ENCODE measurements at places on chromosomes 5 and 9.

DNA sequence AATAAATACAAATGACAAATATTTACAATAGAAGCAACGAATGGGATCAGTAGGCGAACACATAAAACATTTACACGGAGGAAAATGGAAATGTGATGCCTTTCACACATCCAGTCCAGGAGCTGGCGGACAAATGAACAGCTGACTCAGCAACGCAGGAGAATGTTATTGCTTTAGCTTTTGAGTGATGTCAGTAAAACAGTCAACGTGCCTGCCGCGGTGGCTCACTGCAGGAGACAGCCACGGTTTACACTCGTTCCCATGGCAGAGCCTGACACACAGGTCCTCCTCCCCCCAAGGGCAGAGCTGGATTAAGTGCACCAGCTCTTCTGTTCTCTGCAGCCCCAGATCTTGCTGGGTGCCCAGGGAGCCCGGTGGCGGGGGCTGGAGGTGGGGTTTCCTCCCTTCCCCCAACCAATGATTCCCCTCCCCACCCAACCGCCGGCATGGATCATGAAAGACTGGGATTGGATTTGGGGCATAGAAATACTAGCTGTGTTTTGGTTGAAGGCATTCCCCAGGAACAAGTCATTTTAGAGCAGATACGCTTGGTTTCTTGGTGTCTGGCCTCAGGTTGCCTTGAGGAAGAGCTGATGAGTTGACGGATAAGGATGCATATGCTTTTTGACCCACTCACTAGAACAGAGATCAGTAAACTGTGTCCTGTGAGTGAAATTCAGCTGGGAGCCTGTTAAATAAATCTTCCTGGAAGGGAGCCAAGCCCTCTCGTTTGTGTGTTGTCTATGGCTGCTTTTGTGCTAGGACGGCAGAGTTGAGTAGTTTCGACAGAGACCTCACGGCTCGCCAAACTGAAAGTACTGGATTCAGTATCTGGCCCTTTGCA lies 12.5 kb downstream of the STC2 start:
- DNase-seq, result no peak

DNA sequence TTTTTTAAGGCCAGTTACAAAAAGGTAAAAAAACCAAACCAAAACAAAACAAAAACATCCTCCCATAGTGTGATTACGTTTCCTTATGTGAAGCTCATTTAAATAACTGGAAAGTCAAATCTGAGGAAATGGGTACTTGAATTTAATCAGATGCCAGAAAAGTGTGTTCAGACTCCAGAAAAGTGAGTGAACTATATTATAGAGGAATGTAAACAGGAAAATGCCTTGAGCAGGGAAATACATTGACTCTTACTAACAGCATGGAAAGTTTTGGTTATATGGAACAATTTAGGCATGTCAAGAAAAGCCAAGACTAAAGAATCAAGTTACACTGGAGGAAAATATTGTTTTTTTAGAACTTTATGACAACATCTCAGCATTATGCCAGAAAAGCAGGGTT lies 37.8 kb upstream of the RNF20 start:
- DNase-seq, result no peak

DNA sequence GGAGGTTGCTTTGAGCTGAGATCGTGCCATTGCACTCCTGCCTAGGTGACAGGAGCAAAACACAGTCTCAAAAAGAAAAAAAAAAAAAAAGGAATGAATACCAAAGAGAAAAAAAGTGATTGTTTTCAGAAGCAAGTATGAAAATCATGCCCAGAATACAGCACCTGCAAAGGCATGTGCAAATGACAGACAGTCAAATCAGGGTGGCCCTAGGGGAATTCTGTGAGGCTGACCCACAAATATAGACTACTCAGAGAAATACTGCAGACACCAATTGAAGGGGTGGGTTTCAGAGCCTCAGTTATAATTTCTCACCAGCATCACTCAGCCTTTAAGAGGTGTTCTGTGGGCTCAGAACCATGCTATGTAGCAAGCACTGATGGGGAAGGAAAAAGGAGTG lies 28.6 kb downstream of the DCAF12 start:
- no peak for DNase-seq

DNA sequence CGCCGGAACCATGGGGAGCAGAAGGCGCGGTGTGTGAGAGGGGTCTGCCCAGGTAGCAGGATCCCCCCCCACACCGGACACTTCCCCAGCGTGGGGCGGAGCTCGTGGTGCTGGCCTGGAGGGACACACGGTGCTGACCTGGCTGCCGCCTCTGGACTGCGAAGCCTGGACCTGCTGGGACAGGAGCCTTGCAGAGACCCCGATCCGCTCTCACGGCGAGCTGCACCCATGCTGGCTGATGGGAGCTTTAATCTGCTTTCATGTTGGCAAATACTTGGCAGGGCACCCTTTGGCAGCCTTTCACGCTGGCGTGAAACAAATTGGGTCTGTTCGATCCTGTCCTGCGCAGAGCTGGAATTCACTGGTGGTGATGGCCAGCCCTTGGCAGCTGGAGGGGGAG lies 7.4 kb downstream of the NKD2 start:
- DNase-seq, result no peak

DNA sequence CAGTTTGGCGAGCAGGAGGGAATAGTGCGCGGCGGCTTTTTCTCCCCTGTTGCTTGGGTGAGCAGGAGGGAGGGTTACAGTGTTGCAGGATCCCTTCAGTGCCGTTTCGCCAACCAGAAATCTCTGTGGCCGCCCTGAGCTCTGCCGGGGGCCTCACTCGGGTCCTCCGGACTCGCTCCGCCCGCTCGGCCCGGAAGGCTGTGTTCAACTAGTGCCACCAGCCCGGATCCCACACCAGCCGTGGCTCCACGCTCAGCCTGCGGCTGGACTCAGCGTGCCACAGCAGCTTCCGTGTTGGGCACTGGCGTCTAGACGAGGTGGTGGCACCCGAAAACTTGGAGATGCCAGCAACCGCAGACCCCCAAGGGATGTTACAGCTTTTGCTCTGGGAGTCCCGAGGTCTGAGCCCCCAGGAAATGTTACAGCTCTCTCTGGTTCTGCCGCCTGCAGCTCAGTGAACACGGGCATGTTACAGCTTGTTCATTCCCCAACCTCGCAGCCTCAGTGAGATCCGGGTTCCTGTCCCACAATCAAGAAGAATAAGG lies 16.0 kb upstream of the OR13C9 start:
- DNase-seq, result no peak

- no peak for DNase-seq
Observed at GRCh38 chr5:15248731-15249130, 251.2 kb upstream of the FBXL7 start.

GRCh38 chr9:130116346-130116745 lies 55.9 kb upstream of the NCS1 start:
- DNase-seq, result no peak

GRCh38 chr5:73204332-73204731 lies 31.3 kb downstream of the TMEM174 start:
- DNase-seq, result no peak

DNA sequence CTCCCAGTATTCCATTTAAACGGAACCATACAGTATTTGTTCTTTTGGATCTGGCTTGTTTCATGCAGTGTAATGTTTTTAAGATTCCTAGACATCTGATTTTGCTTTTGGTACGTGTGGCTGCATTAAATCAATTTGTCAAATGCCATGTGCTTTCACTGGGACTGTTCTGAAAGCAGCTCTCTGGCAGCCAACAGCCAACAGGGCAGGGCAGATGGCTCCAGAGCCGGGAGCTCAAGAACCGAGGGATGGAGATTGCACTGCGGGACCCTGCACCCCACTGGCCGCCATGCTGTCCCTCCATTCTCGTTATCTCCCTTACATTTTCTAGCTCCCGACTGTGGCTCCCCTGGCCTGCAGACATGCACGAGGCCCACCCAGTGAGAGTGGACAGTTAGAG lies 33.4 kb upstream of the AIF1L start:
- no peak for DNase-seq

DNA sequence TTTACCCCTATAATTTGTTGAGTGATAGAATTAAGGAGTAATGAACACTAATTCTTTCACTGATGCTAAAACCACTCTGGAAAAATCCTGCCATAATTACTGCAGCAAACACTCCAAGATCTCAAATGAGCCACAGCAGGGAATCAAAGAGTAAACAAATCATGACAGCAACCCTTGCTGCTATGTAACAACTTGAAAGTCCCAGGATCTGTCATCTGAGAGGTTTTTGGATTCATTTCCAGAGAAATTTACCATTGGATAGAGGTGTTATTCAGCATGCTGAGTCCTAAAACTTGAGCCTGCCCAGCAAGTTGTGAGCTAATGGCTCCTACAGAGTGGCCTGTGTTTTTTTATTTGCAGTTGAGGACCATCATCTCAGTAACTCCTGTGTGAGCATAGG lies 59.2 kb downstream of the PRLR start:
- DNase-seq, result no peak

GRCh38 chr5:132785864-132786263 lies 8.8 kb upstream of the SEPTIN8 start:
- no peak for DNase-seq

- no peak for DNase-seq
Observed at GRCh38 chr5:91639744-91640143, 256.6 kb upstream of the ARRDC3 start.

- DNase-seq, result no peak
Observed at GRCh38 chr9:8012986-8013385, 213.4 kb upstream of the DMAC1 start.

GRCh38 chr5:157888814-157889532 lies 30.0 kb upstream of the CLINT1 start:
- DNase-seq, result no peak

- DNase-seq, result no peak
Observed at GRCh38 chr5:20331826-20332225, 343.8 kb upstream of the CDH18 start.

DNA sequence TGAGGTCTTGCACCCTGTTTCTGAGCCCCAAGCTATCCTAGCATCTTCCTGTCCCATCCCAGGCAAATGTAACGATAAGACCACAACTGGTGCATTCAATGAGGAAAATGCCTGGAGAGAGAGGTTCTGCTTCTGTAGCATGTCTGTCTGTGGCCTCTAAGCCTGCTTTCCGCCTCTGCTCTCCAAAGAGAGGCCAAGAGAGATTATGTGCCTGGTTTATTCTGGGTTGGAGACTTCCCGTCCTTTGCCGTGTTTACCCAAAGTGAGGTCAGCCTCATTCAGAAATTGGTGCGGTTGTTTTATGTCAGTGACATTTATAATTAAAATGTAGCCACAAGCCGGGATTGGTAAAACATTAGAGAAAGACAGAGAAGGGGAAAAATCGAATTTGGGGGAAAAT lies 77.8 kb downstream of the FGF1 start:
- DNase-seq, result no peak

- no peak for DNase-seq
Observed at GRCh38 chr5:34547300-34548085, 108.6 kb upstream of the RAI14 start.

DNA sequence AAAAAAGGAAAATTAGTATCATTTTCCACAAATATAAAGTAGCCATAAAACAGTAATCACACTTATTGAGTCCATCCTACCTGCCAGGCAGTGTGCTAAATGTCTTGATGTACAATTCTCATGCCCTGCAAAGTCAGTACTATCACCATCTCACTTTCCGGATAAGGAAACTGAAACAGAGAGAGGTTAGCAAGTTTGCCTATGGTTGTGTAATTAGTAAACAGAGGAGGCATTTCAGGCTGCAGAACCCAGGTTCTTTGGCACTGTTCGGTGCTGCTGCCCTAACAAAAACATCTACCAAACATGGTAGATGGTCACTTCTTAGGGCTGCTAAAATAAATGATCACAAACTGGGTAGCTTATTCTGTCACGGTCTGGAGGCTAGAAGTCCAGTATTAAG lies 22.6 kb downstream of the PLAC8L1 start:
- no peak for DNase-seq

- no peak for DNase-seq
Observed at GRCh38 chr9:105062222-105062855, 134.4 kb upstream of the ABCA1 start.

DNA sequence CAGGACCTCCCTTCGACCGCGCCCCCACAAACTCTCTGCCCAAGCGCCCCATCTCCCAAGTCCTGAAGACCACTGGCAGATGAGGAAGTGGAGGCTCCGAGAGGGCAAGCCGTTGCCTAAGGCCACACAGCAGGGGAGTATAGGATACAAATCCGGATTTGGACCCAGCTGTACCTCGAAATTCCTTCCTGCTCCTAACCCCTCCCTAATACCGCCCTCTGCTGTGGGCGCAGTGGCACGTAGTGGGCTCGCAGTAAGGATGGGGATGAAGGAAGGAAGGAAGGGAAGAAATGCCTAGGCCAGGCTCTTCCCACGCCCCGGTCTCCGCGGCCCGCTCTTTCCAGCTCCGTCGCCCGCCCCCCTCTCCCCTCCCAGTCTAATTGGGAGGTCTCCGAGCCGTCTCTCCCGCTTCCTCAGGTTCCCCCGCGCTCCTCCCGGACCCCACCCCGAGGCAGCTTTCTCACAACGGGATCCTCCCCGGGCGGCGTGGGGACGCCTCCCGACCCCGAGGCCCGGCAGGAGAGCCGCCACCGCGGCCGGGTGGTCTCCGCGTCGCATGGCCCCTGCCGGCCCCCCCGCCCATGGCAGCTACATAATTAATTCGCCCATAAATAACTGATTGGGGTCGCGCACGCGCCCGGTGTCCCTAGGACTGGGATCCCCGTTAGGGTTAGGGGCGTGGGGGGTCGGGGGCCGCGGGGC lies 138.9 kb downstream of the C9orf50 start:
- DNase-seq, result no peak

DNA sequence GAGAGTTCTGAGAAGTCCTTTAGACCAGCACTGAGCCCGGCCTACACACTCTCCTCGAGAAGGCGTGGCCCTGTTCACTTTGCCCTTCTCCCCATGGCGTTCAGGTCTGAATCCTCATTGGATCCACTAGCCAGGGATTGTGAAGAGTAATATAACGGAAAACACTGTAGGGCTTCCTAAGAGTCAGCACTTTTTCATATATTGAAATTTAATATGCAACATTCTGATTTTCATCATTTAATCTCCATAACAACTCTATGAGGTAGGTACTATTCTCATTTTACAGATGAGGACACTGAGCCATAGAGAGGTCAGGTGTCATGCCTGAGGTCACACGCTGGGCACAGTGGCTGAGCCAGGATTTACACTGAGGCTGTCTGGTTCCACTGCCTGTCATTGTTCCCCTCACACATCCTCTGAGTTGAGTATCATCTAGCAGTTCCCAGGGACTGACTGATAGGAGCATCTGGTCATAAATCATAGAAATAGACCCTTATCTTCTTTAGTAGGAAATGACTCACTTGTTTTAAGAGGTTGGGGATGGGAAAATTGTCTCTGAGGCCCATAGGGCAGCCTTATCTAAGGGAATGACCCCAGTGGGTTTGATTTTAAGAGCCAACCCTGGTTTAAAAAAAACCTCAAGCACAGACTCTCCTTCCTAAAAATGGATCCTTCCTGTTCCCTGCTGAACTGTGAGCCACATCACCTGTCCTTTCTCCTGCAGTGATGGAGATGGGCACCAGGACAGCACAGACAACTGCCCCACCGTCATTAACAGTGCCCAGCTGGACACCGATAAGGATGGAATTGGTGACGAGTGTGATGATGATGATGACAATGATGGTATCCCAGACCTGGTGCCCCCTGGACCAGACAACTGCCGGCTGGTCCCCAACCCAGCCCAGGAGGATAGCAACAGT lies 41.2 kb downstream of the THBS4 start:
- DNase-seq, result no peak

GRCh38 chr5:72191404-72191803 lies 84.1 kb downstream of the MAP1B start:
- DNase-seq, result no peak

- no peak for DNase-seq
Observed at GRCh38 chr5:88396751-88397281, 128.2 kb upstream of the TMEM161B start.

- no peak for DNase-seq
Observed at GRCh38 chr5:151812757-151813309, 41.1 kb downstream of the G3BP1 start.

Data from T-helper 1 cell (primary cell).